ENCODE measurements at places on chromosomes 2 and 18.

DNA sequence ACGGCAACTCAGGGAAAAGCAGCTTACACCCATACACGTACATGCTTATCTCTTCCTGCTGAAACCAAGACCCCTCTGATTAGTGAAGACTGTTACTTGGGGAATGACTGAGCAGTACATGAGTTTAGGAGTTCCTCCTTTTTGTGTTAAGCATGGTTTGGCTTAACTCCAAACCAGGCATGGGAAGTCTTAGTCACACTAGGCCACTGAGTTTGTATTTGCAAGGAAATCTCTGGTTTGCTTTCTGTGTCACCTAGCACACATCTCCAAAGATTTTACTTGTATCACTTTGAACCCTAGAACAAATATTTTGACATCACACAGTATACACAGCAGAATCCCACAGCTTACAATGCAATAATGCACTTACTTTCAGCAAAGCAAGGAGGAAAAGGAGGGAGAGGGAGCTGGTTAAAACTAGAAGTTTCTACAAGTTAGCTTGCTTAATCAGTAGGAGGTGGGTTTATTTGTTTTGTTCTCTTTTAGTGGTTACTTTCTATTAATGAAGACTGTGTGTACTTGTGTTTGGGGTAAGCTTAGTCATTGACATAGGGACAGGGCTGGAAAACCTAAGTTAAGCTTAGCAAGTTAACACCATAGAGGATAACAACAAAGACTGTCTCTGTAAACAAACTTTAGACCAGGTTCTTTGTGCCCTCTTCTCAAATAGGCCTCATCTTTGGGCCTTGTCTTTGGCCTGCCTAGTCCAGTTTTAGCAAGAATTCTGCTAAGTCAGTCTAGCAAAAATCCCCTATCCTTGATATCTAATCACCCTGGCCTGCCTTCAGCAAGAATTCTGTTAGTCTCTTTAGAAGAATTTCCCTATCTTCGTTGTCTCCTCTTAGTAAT, 219.4 kb downstream of the MREG start:
- DNase-seq: no peak

- DNase-seq: no peak
These were observed 36.0 kb upstream of the SCN1A start for GRCh38 chr2:166163775-166164174.

DNA sequence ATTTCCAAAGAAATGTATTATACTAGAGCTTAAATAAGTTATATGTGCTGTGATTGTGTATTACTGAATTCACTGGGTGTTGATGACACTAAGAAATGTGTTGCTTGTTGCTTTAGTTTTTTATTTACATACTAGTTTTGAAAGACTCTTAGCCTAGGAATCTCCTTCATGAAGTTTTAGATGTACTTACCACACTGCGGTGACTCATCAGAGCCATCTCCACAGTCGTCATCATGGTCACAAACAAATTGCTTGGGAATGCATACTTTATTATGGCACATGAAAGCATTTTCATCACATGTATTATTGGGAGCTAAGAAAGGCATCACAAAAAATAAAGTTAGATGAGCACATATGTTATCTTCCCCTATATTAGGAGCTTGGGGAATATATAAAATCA, 1624.2 kb downstream of the LRP1B start:
- DNase-seq: no peak

GRCh38 chr2:197801033-197801432, 3.4 kb upstream of the PLCL1 start:
- no peak for DNase-seq

GRCh38 chr2:128317181-128317898, 1.3 kb downstream of the HS6ST1 start:
- no peak for DNase-seq

GRCh38 chr2:170034596-170034995, 143.4 kb upstream of the MYO3B start:
- no peak for DNase-seq

DNA sequence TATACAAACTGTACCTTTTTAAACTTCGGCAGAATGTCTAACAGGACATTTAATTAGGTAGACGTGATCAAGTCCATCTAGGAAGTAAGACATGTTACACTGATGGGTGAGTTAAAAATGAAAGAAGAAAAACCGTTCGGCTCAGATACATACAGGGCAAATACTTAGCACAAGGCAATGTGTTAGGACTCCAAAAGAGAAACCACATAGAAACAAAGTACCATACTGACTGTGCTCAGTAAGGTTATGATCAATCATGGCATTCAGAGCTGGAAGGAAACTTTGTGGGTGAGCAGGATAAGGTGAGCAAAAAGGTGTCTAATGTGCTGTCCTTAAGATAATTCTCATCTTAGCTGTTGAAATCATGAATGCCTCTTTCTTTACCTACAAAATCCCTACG, 211.9 kb downstream of the STK39 start:
- no peak for DNase-seq

DNA sequence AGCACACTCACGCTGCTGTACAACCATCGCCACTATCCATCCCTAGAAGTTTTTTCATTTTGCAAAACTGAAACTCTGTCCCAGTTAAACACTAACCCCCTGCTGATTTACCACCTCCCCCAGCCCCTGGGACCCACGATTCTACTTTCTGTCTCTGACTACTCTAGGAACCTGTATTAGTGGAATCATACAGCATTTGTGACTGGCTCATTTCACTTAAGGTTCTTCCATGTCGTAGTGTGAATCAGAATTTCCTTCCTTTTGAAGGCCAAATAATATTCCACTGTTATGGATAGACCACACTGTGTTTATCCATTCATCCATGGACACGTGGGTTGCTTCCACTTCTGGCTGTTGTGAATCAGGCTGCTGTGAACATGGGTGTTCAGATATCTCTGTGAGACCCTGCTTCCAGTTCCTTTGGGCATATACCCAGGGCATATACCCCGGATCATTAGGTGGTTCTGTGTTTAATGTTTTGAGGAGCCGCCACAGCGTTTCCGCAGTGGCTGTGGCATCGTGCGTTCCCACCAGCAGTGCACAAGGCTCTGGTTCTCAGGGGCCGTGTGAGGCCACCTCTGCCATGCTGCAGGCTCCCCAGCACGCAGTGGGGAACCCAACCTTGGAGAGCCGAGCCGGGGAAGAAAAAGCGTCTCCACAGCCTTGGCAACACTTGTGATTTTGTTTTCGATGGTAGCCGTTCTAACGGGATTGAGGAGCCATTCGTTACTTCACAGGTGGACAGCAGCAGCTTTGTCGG, 10.1 kb downstream of the RAMP1 start:
- DNase-seq: no peak

- DNase-seq: no peak
These were observed 26.9 kb downstream of the FASTKD1 start for GRCh38 chr2:169546756-169547155.

- no peak for DNase-seq
These were observed 125.9 kb downstream of the PLA2R1 start for GRCh38 chr2:159936471-159936870.

- DNase-seq: no peak
These were observed 187.8 kb downstream of the GLI2 start for GRCh38 chr2:120923426-120923825.

GRCh38 chr2:42795275-42795674, 2.9 kb upstream of the HAAO start:
- no peak for DNase-seq

GRCh38 chr2:33267756-33268155, 208.7 kb upstream of the RASGRP3 start:
- DNase-seq: no peak

GRCh38 chr2:187906021-187906420, 351.8 kb upstream of the TFPI start:
- DNase-seq: no peak

Measured in stimulated activated CD8-positive, alpha-beta memory T cell treated with anti-CD3 and anti-CD28 coated beads, Interleukin-4, amount 100 ng/mL, for 24 hours (primary cell).